ENCODE measurements at places on chromosomes 3 and 15. TPM values are rescaled to one million over a fixed set of nuclear protein-coding genes. Genes with fewer than 3 reads are reported as not detected.
A peak's percentile ranks its signal among the peaks of the same experiment; 100 is the strongest.

DNA sequence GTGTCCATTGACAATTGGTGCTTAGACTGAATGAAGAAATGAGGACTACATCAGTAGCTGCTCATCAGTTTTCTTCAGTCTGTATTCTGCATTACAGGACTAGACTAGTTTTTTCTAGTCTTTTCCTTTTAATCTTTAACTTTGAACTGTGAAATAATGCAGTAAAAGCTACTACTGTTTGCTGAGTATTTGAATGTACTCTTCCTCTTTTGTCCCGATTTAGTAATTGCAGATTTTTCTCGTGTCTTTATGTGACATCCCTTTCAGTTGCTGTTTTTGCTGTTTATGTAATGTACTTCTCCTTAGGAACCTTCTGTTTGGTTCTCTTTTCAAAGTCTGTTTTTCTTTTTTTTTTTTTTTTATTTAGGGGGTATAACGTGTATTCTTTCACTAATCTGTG is 17.4 kb downstream of the MFSD1 start:
- no peaks in the 10 kb centered on the region for H3K27me3 ChIP-seq
- no peaks in the 10 kb centered on the region for H3K4me1 ChIP-seq
- H3K27ac ChIP-seq, result no peak overlapping the region
- no peak for DNase-seq
- no peak overlapping the region for H3K4me3 ChIP-seq
- peaks cover 80% of the 10 kb centered on the region for H3K36me3 ChIP-seq

DNAJA4 gene
- total RNA-seq, result 128 TPM

- H3K36me3 ChIP-seq, result no peaks in the 10 kb centered on the region
- DNase-seq, result no peak
- no peak overlapping the region for H3K27ac ChIP-seq
- no peak overlapping the region for H3K4me3 ChIP-seq
These were observed 321.8 kb downstream of the CTNNB1 start for GRCh38 chr3:41521010-41521655.

P2RY14 gene
- total RNA-seq, result 1.8 TPM

LRRC2 gene
- total RNA-seq, result 160 TPM

DNA sequence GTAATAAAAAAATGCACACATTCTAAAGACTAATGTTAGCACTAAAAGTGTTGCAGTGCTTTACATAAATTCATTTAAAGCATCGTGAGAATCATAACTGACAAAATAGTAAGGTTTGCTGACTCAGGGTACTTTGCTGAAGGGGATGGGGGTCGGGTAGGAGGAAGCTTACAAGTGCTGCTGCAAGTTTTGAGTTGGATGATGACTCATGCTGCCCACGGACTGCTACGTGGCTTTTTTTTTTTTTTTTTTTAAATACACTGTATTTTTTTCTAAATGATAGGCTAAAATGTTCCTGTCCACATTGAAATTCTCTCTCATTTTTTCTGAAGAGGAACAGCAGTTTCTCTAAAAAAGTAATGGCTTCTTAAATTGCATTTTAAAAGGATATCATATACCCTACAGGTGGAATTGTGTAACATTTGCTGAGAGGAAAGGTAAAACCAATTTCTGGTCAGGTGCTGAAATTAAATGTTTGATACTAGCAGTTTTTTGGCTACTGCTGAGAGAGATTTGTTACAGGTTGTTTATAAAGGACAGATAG is 2.2 kb downstream of the MAPK6 start:
- H3K4me3 ChIP-seq, result peak overlapping the region; percentile 65
- H3K27me3 ChIP-seq, result no peaks in the 10 kb centered on the region
- peaks cover 37% of the 10 kb centered on the region for H3K4me1 ChIP-seq
- H3K27ac ChIP-seq, result peak overlapping the region; percentile 83
- no peak for DNase-seq
- H3K36me3 ChIP-seq, result no peaks in the 10 kb centered on the region

NMNAT3 gene
- 9.7 TPM for total RNA-seq

DNA sequence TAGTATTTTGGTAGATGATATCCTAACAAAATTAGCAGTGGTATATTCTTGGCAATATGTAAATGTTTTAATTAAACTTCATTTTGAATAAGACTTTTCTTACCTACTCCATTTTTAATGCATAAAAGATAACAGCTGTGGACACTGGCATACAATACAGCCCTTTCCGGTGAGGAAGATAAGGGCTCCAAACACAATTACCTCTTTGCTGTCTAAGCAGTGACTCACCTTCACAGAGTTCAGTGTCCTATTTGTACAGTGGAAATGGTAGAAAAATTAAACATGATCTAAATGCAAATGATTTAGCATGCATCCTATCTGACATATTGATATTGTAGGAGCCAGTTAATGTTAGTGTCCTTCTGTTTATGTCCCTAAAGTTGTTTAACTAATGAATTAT is 969.4 kb downstream of the PLOD2 start:
- no peaks in the 10 kb centered on the region for H3K4me1 ChIP-seq
- H3K27ac ChIP-seq, result no peak overlapping the region
- H3K27me3 ChIP-seq, result no peaks in the 10 kb centered on the region
- DNase-seq, result no peak

DNA sequence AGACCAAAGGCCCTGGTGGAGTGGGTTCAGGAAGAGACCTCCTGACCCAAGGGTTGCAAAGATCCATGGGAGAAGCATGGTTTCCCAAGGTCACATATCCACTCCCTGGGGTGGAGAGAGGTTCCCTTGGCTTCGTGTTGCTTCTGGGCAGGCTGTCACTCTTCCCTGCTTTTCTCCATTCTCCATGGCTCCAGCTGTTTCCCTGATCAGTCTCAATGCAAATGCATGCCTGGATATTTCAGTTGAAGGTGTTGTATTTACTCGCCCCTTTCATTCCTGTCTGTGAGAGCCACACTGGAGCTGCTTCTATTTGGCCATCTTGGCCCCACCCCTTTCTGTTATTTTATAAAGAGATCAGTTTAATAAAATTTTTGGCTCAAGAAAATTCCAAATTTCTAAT is 95.0 kb upstream of the PLSCR4 start:
- H3K4me1 ChIP-seq, result no peaks in the 10 kb centered on the region
- no peak overlapping the region for H3K4me3 ChIP-seq
- H3K27me3 ChIP-seq, result no peaks in the 10 kb centered on the region

- no peaks in the 10 kb centered on the region for H3K36me3 ChIP-seq
- no peaks in the 10 kb centered on the region for H3K27me3 ChIP-seq
- DNase-seq, result no peak
These were observed 200.9 kb downstream of the ATP8B4 start for GRCh38 chr15:49918121-49918520.

- H3K27ac ChIP-seq, result no peak overlapping the region
- peaks cover 10% of the 10 kb centered on the region for H3K4me1 ChIP-seq
- peak overlapping the region; percentile 66 for H3K4me3 ChIP-seq
- no peaks in the 10 kb centered on the region for H3K36me3 ChIP-seq
These were observed 51.8 kb upstream of the SSR3 start for GRCh38 chr3:156606729-156607128.

- no peaks in the 10 kb centered on the region for H3K36me3 ChIP-seq
These were observed 113.3 kb upstream of the GBE1 start for GRCh38 chr3:81874738-81875137.

DNA sequence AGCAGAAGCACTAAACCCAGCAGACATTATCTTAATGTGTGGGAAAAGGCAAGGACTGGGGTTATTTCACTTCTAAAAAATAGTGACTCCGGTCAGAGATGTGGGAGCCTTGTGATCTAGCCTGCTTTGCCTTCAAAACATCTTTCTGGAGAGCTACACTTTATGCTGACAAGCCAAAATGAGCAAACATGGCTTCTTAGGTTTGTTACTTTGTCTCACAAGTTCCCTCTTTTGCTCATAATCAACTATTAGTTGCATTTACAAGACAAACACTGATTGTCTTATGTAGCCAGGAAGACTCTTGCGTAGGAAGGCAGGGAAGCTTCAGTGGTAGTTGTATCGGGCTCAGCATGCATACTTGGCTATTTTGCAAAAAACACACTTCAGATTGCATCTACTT is 129.2 kb downstream of the NUP210 start:
- H3K4me1 ChIP-seq, result no peaks in the 10 kb centered on the region
- no peak for DNase-seq

- H3K27ac ChIP-seq, result peak overlapping the region; percentile 51
- no peaks in the 10 kb centered on the region for H3K27me3 ChIP-seq
- H3K4me3 ChIP-seq, result no peak overlapping the region
- DNase-seq, result no peak
- peaks cover 26% of the 10 kb centered on the region for H3K4me1 ChIP-seq
- peaks cover 7% of the 10 kb centered on the region for H3K36me3 ChIP-seq
These were observed 22.1 kb downstream of the MAPKAPK3 start for GRCh38 chr3:50639055-50639494.

CLDN18 gene
- not detected for total RNA-seq

- no peaks in the 10 kb centered on the region for H3K4me1 ChIP-seq
- H3K27ac ChIP-seq, result no peak overlapping the region
- no peak for DNase-seq
- H3K36me3 ChIP-seq, result no peaks in the 10 kb centered on the region
These were observed 20.8 kb downstream of the SLC9A9 start for GRCh38 chr3:143827425-143827824.

KNG1 gene
- not detected for total RNA-seq

FSIP1 gene
- total RNA-seq, result not detected

DNA sequence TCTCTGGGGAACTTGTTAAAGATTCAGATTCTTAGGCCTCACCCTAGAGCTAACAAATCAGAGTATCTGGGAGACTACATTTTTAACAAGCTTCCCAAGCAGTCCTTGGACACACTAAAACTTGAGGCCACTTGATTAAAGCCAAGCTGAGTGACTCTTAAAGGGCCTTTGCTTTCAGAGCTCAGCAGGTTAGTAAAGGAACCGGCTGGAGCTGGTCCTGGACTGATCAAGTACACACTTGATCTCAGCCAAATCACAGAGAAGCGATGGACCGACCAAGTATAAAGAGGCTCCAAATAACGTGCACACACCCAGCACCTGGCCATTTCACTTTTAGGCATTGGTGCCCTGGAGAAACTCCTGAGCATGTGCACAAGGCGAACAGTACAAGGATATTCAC is 12.9 kb upstream of the TM6SF1 start:
- peaks cover 21% of the 10 kb centered on the region for H3K4me1 ChIP-seq
- no peaks in the 10 kb centered on the region for H3K36me3 ChIP-seq
- no peak overlapping the region for H3K4me3 ChIP-seq

- H3K4me1 ChIP-seq, result peaks cover 13% of the 10 kb centered on the region
- H3K27ac ChIP-seq, result peak overlapping the region; percentile 27
- H3K36me3 ChIP-seq, result no peaks in the 10 kb centered on the region
- DNase-seq, result peak; percentile 89
- no peak overlapping the region for H3K4me3 ChIP-seq
- H3K27me3 ChIP-seq, result no peaks in the 10 kb centered on the region
These were observed 13.3 kb upstream of the PAQR9 start for GRCh38 chr3:142976621-142977398.

TMF1 gene
- 31.5 TPM for total RNA-seq

TKT gene
- total RNA-seq, result 23.1 TPM

GRCh38 chr15:39578851-39579486 is 1.9 kb upstream of the THBS1 start:
- H3K36me3 ChIP-seq, result no peaks in the 10 kb centered on the region
- no peak for DNase-seq
- H3K4me1 ChIP-seq, result no peaks in the 10 kb centered on the region
- H3K4me3 ChIP-seq, result peak overlapping the region; percentile 65
- H3K27me3 ChIP-seq, result no peaks in the 10 kb centered on the region
- H3K27ac ChIP-seq, result no peak overlapping the region

DNA sequence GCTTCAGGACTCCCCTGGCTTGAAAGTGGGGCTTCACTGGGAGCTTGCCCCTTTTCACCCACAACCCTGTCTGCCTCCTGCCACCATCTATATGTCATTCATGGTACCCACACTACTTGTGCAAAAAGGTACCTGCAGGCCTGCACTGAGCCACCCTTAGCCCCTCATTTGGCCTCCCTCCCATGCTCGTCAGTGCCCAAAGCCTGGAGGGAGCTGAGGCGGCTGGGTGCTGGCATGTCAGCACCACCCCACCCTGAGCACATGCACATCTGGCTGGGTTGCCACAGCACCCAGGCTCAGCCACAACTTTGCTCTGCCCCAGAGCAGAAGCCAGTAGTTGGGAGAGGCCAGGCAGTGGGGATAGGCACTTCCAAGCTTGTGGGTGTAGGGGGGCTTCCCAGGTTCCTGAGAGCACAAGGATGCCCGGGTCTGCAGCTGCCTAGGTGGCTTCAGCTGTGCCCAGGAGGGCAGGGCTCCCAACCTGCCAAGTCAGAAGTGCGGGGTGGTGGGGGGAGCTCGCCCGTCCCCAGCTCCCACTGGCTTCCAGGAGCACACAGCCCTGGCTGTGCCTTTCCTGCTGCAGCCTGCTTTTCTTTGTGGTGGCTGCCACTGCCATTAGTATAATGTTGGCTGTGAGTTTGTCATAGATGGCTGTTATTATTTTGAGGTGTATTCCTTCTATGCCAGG is 1054.6 kb upstream of the EPHA6 start:
- H3K4me3 ChIP-seq, result no peak overlapping the region
- no peak overlapping the region for H3K27ac ChIP-seq
- H3K27me3 ChIP-seq, result no peaks in the 10 kb centered on the region

SEMA3F gene
- 13.7 TPM for total RNA-seq

VIPR1 gene
- 0.56 TPM for total RNA-seq

DNA sequence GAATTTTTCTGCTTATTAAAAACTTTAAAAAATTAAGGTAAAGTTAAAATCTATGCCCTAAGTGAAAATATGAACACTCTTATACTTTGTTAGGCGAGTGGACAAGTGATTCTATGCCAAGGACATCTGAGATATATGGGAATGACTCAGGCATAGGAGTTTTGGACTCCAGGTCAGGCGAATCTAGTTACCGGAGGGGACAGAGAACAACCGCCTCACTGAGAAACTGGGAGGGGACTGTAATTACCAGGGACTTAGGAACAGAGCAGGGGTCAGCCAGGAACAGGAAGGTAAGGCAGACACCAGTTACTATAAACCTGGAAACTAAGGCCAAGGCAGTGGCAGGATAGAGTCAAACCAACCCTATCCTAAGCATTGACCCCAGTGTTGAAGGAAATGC is 16.8 kb upstream of the ATP1B3 start:
- H3K4me1 ChIP-seq, result peaks cover 5% of the 10 kb centered on the region
- no peak for DNase-seq
- H3K36me3 ChIP-seq, result no peaks in the 10 kb centered on the region
- no peak overlapping the region for H3K27ac ChIP-seq
- no peak overlapping the region for H3K4me3 ChIP-seq

DNA sequence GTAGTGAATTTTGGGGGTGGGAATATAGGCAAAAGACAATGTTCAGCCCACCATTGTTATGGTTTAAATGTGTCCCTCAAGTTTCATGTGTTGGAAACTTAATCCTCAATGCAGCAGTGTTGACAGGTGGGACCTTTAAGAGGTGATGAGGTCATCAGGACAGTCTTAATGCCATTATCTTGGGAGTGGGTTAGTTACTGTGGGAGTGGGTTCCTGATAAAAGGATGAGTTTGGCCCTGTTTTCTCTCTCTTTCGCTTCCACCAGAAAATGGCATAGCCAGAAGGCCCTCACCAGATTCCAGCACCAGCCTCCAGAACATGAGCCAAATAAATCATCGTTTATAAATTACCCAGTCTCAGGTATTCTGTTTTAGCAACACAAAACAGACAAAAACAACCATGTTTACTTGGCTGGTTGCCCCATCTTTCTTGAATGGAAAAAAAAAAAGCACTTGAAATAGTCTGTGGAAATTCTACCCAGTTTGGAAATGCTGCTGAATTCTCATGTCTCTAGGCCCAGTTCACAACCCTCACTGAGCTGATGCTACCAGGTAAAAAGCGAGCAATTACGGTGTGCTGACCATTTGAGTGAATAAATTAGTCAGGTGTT is 31.0 kb upstream of the MFSD1 start:
- H3K36me3 ChIP-seq, result no peaks in the 10 kb centered on the region
- peaks cover 23% of the 10 kb centered on the region for H3K4me1 ChIP-seq
- no peak overlapping the region for H3K27ac ChIP-seq
- H3K27me3 ChIP-seq, result no peaks in the 10 kb centered on the region

GRCh38 chr3:97043411-97043810 is 229.0 kb downstream of the EPHA6 start:
- no peaks in the 10 kb centered on the region for H3K27me3 ChIP-seq
- DNase-seq, result no peak
- H3K27ac ChIP-seq, result no peak overlapping the region
- no peak overlapping the region for H3K4me3 ChIP-seq
